ENCODE measurements at places on chromosomes 7 and 10. TPM values are rescaled to one million over a fixed set of nuclear protein-coding genes. Genes with fewer than 3 reads are reported as not detected.

- DNase-seq: no peak
Observed at GRCh38 chr10:5603091-5603847, 63.1 kb downstream of the ASB13 start.

DNA sequence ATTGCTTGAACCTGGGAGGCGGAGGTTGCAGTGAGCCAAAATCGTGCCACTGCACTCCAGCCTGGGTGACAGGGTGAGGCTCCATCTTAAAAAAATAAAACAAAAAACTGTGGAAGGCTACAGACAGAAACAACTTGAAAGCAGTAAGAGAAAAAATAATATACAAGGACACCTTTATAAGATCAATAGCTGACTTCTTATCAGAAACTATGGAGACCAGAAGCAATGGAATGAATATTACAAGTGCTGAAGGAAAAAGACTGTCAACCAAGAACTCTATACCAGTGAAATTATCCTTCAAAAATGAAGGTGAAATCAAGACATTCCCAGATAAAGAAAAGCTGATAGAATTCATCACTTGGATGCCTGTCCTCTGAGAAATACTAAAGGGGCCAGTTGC is 49.0 kb downstream of the RBAK start:
- no peak for DNase-seq

DNA sequence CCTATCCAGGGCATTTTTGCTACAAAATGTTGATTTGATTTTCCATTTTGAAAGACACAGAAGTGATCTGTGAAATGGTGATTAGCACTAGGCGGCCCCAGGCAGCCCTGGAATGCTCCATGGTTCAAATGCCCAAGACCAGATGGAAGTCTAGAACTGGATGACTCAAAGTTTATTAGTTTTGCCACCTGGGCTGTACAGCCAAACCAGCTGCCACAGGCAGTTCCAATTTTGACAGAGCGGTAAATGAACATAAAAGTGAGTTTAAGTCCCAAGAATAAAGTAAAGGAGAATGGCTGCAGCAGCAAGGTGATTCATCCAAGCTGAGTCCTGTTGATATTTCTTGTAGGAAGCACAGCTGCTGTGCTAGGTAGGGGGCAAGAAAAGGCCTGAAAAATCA is 180.5 kb downstream of the SUGCT start:
- no peak for DNase-seq

GRCh38 chr7:117095055-117095454 is 141.8 kb downstream of the ST7 start:
- DNase-seq: no peak

DNA sequence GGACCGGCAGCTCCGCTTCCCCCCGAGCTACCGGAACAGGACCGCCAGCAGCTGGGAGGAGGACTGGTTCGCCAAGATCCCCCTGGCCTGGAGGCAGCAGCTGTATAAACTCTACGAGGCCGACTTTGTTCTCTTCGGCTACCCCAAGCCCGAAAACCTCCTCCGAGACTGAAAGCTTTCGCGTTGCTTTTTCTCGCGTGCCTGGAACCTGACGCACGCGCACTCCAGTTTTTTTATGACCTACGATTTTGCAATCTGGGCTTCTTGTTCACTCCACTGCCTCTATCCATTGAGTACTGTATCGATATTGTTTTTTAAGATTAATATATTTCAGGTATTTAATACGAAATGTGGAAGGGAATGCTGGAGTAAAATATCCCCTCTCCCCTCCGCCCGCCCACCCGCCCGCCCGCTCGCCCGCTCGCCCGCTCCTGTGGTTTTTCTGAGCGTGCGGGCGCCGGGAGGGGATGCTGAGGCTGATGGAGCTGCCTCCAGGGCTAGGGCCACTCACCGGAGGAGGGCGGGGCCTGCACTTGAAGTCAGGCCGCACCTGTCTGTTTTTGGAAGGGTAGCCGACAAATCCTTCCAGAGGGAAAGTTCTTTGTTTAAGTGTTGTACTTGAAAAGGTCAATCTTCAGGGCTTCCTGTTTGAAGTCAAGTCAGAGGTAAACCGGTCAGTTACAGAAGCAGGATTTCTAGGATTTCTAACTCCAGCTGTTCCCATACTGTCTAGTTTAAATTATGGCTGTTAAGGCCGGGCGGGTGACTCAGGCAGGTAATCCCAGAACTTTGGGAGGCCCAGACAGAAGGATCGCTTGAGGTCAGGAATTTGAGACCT is 30.5 kb downstream of the CHST12 start:
- no peak for DNase-seq

- no peak for DNase-seq
Observed at GRCh38 chr10:110512461-110513187, 14.9 kb downstream of the DUSP5 start.

GRCh38 chr7:92034116-92034515 is 93.5 kb downstream of the AKAP9 start:
- no peak for DNase-seq

- no peak for DNase-seq
Observed at GRCh38 chr10:23198940-23199767, 7.0 kb downstream of the PTF1A start.

DNA sequence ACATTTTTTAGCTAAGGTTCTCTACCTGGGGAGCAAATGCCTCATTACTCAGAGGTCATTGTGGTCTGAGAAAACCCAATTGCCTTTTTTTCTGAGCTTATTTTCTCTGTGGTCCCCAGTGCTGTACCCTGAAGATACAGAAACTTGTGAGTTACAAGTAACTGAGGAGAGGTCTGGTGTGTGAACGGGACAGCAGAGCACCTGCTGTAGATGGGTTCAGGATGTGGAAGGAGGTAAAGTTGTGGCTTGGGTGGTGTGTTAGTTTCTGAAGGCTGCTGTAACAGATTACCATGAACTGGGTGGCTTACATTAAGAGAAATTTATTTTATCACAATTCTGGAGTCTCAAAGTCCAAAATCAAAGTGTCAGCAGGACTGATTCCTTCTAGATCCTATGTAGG is 449.1 kb upstream of the NRP1 start:
- DNase-seq: no peak

GRCh38 chr10:125144693-125145623 is 15.4 kb downstream of the CTBP2 start:
- no peak for DNase-seq

GRCh38 chr7:141668853-141669252 is 33.1 kb downstream of the DENND11 start:
- DNase-seq: no peak

- no peak for DNase-seq
Observed at GRCh38 chr7:94055963-94056362, 51.8 kb upstream of the BET1 start.

GRCh38 chr10:92688573-92688926 is 1.2 kb upstream of the HHEX start:
- no peak for DNase-seq

GRCh38 chr7:32283546-32283945 is 206.6 kb downstream of the LSM5 start:
- no peak for DNase-seq

- no peak for DNase-seq
Observed at GRCh38 chr10:13969792-13970140, 361.0 kb downstream of the FRMD4A start.

- DNase-seq: no peak
Observed at GRCh38 chr10:110522365-110522988, 24.8 kb downstream of the DUSP5 start.

GRCh38 chr7:148883266-148884048 is 634 bp downstream of the EZH2 start:
- DNase-seq: no peak

DNA sequence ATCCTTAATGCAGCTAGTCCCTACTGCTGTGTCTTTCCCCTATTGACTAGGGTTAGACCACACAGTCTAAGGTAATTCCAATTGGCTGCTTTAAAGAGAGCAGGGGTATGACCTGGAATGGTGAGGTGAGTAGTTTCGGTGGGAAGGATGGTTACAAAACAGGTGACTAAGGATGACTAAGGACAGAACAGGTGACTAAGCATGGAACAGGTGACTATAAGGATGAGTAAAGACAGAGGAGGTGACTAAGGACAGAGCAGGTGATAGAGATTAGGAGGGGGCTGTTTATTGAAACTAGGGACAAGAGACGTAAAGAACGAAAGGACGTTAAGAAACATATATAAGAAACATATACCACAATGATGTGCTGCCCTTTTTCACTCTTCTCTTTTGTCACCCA is 145.1 kb upstream of the TMEM106B start:
- DNase-seq: no peak

DNA sequence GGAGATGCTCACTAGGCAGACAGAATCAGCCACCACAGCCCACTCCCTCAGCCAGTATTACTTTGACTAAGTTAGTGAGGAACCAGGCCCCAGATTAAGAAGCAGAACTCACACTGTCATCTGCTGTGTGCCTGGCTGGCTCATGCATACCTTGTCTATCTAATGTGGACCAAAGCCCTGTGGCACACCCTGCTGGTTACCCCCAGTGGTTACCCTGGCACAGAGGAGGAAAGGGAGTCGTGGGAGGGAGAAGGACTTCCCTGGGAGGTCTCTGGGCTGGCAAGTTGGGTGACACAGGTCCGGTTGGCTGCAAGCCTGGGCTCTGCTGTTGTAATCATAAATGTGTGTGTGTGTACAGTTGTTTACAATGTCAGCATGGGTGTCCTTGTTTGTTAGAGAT is 7.5 kb upstream of the SH2D4B start:
- DNase-seq: no peak

DNA sequence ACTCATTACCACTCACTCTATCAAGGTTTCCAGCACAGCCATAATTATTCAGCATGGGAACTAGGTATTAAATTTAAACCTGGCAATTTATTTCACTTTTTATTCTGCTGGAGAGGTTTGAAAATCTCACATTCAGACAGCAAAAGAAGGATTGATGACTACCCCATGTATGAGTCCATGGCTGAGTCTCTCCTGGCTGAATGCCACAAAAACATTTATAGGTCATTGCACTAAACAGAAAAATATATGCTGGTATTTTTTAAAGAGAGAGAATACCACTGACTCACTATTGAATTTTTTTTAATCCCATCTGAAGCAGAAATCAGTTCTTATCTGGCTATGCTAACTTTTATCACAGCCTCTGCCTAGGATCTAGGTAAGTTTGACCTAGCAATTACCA is 336.3 kb downstream of the PPP1R3A start:
- DNase-seq: no peak

DNA sequence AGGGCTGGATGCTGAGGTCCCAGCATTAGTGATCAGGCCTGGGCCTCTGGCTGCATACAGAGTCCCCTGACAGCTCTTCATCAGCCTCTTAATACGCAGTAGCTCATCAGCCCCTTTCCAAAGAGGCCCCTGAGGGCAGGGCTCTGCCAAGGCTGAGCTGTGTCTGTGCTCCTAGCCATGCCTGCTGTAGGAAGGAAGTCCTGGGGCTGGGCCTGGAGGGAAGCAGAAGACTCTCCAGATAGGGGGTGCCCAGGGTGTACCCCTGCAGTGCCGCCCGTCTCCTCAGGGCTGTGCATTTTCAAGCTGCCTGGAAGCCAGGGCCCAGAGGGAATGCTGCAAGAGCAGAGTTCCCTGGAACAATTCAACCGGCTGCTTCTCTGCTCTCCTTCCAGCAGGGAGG is 7.3 kb upstream of the RET start:
- DNase-seq: no peak

DNA sequence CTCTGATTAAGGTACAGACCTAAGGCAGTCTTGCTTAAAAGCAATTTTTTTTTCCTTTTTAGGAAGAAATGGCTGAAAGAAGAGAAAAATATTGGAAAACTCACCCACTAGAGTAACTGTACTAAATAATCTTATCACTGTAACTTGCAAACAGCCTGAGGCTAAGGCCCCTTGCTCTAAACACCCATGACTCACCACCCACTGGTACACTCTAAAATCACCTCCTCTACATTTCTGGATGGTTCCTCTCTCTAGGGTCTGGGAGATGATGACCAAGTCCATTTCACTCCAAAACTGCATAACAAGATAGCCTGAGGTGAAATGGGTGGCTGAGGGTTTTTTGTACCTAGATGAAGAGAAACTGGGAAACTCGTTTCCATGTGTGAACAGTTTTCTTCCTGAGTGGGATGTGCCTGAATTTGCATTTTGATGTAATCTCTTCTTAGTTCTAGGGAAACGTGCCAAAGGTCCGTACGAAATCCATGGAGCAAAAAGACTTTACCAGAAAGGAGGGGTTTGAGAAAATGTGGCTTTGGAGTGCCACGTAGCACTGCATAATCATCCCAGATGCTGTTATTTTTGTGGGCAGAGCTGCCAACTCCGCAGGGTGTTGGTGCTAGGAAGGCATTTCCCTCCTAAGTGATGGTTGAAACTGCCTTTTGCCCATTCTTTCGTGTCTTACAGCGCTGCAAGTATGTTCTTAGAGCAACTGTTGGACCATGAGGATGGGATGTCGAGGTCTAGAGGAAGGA is 113.5 kb upstream of the C10orf90 start:
- DNase-seq: no peak

DNA sequence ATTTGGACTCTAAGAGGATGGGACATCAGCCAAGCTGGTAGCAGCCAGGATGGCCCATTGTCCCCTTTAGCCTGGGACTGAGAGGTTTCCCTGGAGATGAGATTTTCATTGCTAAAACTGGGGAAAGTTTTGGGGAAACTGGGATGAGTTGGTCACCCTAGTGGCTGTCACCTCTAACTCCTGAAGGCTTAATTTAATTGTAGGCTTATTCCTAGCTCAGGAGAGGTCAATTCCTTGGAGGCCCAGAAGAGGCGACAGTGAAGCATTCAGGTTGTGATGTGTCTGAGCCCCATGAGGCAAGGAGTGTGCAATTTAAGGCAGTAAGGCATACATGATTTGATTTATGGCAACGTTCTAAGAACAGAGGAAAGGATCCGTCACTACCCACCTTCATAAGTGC is 24.9 kb upstream of the JAZF1 start:
- no peak for DNase-seq

DNA sequence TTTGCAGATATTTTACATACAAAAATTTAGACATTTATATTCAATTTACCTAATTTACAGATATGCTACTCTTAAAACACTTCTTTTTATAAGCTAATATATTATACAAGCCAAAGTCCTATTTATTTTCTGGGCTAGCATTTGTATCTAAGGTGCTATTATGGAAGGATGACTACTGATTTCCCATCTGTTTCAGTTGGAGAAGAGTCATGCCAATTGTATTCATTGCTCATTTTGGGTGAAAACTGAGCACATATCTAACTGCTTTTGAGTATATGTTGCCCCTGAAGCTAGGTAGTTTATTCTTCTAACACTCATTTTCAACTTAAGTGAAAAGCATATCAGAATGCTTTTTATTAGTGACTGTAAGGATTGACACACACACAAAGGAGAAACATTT is 172.9 kb downstream of the CDK14 start:
- DNase-seq: no peak

The SEPHS1 gene
- polyA plus RNA-seq: 39.9 TPM

The HOXA5 gene
- 9.9 TPM for polyA plus RNA-seq

The CC2D2B gene
- 0.75 TPM for polyA plus RNA-seq

The CPXM2 gene
- polyA plus RNA-seq: 48.1 TPM

The AGBL3 gene
- polyA plus RNA-seq: 1.4 TPM

The NUDT5 gene
- polyA plus RNA-seq: 25.0 TPM

The C10orf53 gene
- not detected for polyA plus RNA-seq

The HOXA10 gene
- 44.9 TPM for polyA plus RNA-seq

The NOS3 gene
- polyA plus RNA-seq: 15.8 TPM

The IPMK gene
- 3.0 TPM for polyA plus RNA-seq

The PRLHR gene
- 0.16 TPM for polyA plus RNA-seq

The OR6B1 gene
- not detected for polyA plus RNA-seq

The NUTM2D gene
- 2.7 TPM for polyA plus RNA-seq

The IQCE gene
- polyA plus RNA-seq: 8.9 TPM

The CRYGN gene
- 0.67 TPM for polyA plus RNA-seq

The GDF2 gene
- polyA plus RNA-seq: not detected

The GPR141 gene
- 0.16 TPM for polyA plus RNA-seq

The ABCC2 gene
- 2.4 TPM for polyA plus RNA-seq

The PLXNA4 gene
- 1.6 TPM for polyA plus RNA-seq

The NXPH1 gene
- polyA plus RNA-seq: 0.14 TPM

The HOXA13 gene
- polyA plus RNA-seq: 24.4 TPM

The CDC14C gene
- polyA plus RNA-seq: 0.09 TPM

The CRHR2 gene
- 0.03 TPM for polyA plus RNA-seq

The NAT16 gene
- not detected for polyA plus RNA-seq
